A549 treated with ZK216348 at 1 μM for 4 hours (cell line): ENCODE measurements at places on chromosomes 7 and 10. TPM values are rescaled to one million over a fixed set of nuclear protein-coding genes. Genes with fewer than 3 reads are reported as not detected.

The TLX1 gene
- not detected in 5 replicates for total RNA-seq

The PTF1A gene
- total RNA-seq: not detected in 5 replicates

The ASB15 gene
- not detected in 5 replicates for total RNA-seq

The TRAPPC14 gene
- total RNA-seq: 8.3 to 14.8 TPM (median 12.9 TPM) in 5 replicates

The UBN2 gene
- total RNA-seq: 1.6 to 3.6 TPM (median 2.7 TPM) in 5 replicates

The TLL2 gene
- total RNA-seq: 0.08 to 0.16 TPM (median 0.12 TPM) in 4 of 5 replicates, not detected in the other

The LRRC18 gene
- not detected in 5 replicates for total RNA-seq

The JAKMIP3 gene
- 1.2 to 1.5 TPM (median 1.5 TPM) in 5 replicates for total RNA-seq

The PLXNA4 gene
- 0.49 to 1.6 TPM (median 0.74 TPM) in 5 replicates for total RNA-seq

The GATA3 gene
- total RNA-seq: 3.2 to 5.7 TPM (median 4.4 TPM) in 5 replicates
